Activated T-cell treated with anti-CD3 and anti-CD28 coated beads for 4 hours (primary cell): ENCODE measurements at places on chromosomes 6 and 20.

DNA sequence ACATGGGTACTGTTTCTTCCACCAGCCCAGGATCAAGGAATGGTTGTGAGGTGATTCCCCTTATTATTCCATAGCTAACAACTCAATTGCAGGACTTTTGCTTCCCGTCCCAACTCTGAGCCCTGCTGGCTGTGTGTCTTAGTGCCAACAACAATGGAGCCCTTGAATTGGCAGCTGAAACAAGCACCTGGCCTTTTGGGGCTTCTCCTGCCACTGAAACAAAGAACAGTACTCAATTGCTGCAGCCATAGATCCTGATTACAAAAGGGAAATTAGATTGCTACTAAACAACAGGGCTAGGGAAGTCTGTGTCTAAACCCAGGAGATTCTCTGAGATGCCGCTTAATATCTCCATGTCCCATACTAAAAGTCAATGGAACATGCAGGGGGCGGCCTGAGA lies 61.3 kb upstream of the CARMIL1 start:
- DNase-seq, result no peak

- no peak for DNase-seq
Observed at GRCh38 chr6:4085332-4085700, 6.4 kb upstream of the FAM217A start.

GRCh38 chr20:42276718-42277602 lies 658.8 kb upstream of the CHD6 start:
- no peak for DNase-seq

DNA sequence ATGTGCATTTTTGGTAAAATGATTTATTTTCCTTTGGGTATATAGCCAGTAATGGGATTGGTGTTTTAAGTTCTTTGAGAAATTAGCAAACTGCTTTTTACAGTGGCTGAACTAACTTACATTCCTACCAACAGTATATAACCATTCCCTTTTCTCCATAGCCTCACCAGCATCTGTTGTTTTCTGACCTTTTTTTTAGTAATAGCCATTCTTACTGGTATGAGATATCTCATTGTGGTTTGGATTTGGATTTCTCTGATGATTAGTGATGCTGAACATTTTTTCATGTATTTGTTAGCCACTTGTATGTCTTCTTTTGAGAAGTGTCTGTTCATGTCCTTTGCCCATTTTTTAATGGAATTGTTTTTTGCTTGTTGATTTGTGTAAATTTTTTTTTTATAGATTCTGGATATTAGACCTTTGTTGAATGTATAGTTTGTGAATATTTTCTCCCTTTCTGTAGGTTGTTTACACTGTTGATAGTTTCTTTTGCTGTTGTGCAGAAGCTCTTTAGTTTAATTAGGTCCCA lies 42.3 kb downstream of the STK4 start:
- no peak for DNase-seq

- no peak for DNase-seq
Observed at GRCh38 chr20:24316731-24317130, 152.7 kb upstream of the SYNDIG1 start.

DNA sequence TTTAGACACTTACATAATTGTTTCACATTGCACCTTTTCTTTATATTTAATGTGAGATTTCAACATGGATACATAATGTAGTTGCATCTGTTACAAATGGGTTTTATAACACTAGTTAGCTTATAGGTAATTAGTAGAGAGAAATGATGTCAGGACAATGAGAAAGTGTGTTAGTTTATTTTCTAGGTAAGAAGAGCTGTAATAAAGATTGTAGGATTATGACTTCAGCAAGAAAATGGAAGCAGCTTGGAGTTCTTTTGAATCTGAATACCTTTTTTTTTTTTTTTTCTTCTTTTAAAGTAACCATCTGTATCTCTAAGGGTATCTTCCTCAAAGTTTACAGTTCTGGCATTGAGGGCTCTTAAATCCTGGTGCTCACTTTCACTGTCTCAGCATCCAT lies 35.3 kb downstream of the CD2AP start:
- DNase-seq, result no peak

GRCh38 chr6:15549371-15549770 lies 113.5 kb downstream of the DTNBP1 start:
- no peak for DNase-seq

DNA sequence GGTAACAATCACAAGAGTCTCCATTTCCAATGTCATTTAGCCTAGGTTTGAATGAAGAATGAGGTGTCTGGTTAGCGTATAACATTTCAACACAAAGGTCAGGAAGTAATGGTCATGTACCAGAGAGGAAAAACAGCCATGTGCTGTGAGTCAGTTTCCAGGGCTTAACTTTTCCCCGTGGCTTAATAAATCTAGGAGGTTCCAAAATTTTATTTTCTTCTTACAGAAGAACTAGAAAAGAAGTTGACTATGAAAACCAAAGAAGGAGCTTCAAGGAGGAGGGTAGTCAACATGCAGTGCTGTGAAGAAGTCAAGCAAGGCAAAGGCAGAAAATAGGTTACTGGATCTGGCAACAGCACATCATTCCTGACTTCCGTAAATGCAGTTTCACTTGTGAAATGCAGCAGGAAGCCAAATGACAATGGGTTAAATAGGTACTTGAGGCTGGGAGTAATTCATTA lies 8.4 kb upstream of the GABRR2 start:
- DNase-seq, result no peak

DNA sequence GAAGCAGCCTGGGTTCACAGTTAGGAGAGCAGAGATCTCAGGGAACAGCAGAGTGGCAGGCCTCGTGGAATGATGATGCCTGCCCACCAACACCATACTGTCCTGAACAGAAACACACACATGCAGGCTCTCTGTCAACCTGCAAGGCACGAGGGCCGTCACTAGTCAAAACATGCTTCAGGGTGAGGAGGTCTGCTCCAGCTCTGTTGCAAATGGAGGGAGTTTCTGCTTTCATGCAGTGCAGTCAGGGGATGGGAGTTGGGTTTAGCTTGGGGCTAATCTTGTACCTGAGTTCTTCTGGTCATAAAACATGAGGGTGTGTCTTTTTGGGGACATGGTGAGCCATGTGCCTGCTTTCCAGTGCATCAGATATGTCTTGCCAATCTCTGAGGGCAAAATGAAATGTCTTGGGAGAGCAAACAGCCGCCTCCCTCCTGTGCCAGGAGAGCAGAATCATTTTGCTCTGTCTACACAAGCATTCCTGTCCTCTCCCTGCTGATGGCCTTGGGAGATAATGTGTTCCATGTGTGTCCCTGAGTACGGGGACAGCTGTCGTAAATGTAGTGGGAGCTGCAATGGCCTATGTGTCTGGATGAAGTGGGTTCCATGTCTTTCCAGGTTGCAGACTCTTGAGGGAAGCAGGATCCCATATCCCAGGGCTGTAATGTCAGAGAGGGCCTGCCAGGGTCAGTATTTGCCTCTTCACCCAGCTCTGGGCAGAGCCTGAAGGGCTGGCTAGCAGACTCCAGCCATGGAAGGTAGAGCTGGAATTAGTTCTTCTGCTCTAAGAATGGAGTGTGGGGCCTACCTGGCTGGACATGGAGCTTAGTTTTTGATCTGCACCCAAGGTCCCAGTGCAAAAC lies 40.6 kb downstream of the MAFB start:
- no peak for DNase-seq

DNA sequence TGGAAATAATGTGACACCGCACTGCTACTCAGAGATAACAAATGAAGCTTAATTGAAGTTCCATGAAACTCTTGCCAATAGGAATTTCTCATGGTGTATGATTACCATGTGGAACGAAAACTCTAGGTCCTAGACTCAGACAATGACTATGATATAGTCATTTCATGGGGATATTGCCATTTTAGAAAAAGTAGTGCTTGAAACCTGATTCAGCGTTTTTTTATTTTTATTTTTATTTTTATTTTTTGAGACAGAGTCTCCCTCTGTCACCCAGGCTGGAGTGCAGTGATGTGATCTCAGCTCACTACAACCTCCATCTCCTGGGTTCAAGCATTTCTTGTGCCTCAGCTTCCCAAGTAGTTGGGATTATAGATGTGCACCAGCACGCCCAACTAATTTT lies 253.9 kb downstream of the FARS2 start:
- no peak for DNase-seq

- no peak for DNase-seq
Observed at GRCh38 chr20:42807876-42808275, 381.8 kb downstream of the PTPRT start.

GRCh38 chr6:18211338-18211737 lies 53.0 kb downstream of the DEK start:
- DNase-seq, result no peak

DNA sequence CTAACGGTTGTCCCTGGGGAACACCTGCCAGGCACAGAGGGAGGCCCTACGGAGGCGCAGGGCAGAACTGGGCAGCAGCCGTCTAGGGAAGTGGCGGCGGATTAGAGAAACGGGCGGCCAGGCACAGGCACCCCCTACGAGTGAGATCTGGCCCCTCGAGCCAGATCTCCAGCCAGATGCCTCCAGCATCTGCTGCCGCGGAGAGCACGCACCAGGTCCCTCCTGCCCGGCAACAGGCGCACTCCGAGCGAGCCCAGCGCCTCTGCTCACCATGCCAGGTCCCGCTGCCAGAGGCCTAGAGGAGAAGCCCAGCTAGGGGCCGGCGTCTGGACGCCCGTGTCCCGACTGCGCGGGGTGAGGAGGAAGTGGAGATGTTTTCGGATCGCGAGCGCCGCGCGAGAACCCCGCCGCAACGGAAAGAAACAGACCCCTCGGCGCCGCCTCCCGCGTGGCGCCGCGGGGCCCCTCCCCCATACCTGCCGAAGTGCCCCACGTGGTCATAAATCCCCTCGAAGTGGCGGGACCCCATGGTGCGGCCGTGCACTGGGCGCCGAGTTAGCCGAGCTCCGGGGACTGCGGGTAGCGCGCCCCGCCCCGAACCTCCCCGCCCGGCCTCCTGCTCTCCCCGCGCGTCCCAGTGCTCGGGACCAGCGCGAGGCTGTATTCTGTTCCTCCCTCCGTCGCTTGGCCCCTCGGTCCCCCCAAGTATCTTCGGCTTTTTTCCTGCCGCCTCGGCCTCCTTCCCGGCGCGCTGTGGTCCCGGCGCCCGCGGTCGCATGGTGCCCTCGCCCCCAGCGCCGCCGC lies at the start of gene SLC22A16:
TSS of gene SLC22A16 (minus strand) at position 568 of the 804 bp plus-strand sequence. CDS start at position 529, 39 bp downstream.
- no peak for DNase-seq

DNA sequence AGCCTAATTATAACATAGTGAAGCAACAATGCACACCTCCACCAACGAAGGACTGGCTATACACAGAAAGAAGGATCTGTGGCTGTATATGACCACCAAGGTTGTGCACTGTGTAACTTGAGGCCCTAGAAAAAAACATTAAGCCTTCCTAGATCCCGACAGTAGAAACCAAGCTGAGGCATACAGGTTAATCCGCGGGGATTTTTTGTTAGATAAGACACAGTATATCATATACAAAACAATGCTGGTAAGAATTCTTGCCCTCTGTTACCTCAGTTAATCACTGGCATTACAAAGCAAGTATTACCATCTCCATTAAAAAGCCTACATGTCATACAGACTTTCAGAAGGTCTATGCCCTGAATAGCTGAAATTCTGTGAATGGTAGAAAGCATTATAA lies 228.8 kb downstream of the TBC1D32 start:
- DNase-seq, result no peak

- DNase-seq, result no peak
Observed at GRCh38 chr6:78324213-78324612, 543.1 kb upstream of the IRAK1BP1 start.

DNA sequence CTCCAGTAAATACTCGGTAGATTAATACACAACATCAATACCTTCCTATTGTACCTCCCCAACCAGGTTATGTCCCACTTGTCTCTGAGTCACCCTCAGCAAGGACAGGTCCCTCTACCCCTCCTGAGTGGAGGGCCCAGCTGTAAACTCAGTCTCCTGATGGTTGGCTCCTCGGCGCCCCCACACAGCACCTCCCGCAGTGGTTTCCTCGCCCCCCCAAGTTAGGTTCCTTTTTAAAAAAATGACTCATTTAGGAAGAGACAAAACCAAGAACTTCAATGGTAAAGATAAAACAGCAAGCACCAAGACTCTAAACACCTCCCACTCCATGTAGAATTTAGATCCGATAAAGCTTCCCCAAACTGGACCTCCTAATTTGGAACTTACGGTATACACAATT lies 83.5 kb downstream of the TRERF1 start:
- DNase-seq, result peak; percentile 61

GRCh38 chr6:167058261-167058660 lies 59.1 kb downstream of the CEP43 start:
- no peak for DNase-seq

DNA sequence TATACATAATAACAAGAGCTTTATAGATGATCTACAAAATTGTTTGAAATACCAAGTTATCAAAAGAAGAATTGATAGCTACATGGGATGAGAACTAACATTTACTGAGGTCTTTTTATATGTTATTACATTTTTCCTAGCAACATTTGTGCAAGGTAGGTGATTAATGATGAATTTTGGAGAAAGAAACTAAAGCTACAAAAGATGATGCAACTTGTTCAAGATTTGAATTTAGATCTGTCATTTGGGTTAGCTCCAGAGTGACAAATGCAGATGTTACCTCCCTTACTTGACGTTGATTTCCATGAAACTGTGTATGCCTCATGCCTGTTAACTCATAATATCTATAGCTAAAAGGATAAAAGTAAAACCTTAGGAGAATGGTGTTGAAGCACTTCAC lies 84.5 kb upstream of the EYA4 start:
- no peak for DNase-seq

- DNase-seq, result no peak
Observed at GRCh38 chr20:49394264-49394663, 88.2 kb downstream of the KCNB1 start.

DNA sequence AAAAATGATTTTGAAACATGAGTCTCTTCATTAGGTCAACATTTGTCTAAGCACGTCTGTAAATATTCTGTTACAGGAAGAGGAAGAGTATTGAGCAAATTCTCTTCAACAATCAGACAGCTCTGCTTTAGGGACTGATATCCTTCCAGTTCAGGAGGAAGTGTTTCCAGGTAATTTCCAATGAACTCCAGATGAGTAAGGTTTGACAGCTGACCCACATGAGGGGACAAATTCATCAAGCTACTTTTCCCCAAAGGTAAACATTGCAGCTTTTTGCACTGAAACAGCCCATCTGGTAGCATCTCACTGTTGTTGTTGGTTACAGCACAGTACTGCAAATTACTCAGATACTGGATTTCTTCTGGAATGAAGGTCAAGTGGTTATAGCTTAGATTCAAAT lies 18.1 kb downstream of the ENPP1 start:
- DNase-seq, result no peak

DNA sequence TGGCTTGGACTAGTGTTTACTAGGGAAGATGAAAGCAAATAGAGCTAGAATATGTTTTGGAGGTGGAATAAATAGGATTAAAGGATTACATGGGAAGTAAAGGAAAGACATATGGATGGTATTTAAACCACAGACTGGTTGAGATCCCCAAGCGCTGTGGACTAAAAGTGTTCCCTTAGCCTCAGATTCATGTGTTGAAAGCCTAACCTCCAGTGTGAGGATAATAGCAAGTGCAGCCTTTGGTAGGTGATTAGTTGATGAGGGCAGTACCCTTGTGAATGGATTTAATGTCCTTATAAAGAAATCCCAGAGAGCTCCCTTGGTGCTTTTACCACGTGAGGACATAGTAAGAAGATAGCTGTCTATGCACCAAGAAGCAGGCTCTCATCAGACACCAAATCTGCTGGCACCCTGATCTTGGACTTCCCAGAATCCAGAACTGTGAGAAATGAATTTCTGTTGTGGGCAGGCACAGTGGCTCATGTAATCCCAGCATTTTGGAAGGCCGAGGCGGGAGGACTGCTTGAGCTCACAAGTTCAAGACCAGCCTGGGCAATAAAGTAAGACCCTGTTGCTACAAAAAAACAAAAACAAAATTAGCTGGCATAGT lies 57.3 kb upstream of the MCM9 start:
- no peak for DNase-seq
